ENCODE measurements at places on chromosomes 6 and 20.

GRCh38 chr6:109336221-109336961 lies 45.9 kb downstream of the CD164 start:
- DNase-seq: no peak

GRCh38 chr6:82915666-82916065 lies 150.0 kb downstream of the UBE3D start:
- DNase-seq: no peak

GRCh38 chr6:142871910-142872331 lies 73.1 kb downstream of the HIVEP2 start:
- no peak for DNase-seq

GRCh38 chr6:97222903-97223302 lies 60.1 kb downstream of the MMS22L start:
- no peak for DNase-seq

- DNase-seq: no peak
Measured at GRCh38 chr20:12482661-12483060, 526.1 kb upstream of the SPTLC3 start.

- no peak for DNase-seq
Measured at GRCh38 chr6:16711546-16712254, 49.6 kb downstream of the ATXN1 start.

DNA sequence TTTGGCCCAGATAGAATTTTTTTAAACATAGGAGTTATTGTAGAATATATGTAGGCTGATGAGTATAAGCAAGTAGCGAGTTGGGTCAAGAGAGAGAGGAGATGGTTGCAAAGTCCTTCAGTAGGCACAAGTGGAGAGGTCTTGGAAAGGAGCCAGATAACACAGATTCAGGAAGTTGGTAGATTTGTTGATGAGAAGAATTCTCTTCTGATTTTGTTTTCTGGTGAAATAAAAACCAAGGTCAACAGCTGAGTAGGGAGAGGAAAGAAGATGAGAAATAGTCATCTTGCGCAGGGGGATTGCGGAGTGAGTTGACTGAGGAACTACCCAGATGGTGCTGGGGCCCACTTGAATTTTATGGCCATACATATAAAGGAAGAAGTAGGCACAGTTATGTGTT lies 17.4 kb upstream of the CD83 start:
- DNase-seq: no peak

DNA sequence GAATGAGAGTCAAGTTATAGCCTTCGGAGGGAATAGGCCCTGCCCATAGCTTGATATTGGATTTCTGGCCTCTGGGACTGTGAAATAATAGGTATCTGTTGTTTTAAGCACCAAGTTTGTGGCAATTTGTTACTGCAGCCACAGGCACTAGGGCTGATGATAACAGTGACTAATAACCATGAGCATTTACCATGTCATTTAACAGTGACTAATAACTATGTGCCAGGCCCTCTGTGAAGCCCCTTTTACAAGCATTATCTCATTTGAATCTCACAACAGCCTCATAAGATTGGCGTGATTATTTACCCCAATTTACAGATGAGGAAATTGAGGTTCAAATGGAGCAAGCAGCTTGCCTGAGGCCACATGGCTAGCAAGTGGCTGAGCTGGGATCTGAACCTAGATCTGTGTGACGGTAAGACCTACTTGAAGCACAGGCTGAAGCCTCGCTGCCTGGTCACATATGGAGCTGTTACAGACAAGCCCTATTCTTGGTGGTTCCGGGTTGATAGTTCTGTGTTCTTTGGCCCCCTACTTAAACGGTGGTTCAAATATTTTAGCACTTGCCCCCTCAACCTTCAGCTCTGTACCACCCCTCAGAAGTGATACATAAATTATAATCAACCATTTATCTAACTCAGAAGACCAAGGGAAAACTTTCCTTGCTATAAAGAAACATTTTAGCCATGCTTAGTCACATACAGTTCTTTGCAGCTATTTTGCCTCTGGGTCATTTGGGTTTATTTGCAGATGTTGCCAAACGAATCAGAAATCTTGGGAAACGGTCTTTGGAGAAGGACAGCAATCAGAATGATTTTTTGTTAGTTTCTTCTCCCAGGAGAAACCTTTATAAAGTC lies 98.3 kb downstream of the ELOVL5 start:
- DNase-seq: no peak

DNA sequence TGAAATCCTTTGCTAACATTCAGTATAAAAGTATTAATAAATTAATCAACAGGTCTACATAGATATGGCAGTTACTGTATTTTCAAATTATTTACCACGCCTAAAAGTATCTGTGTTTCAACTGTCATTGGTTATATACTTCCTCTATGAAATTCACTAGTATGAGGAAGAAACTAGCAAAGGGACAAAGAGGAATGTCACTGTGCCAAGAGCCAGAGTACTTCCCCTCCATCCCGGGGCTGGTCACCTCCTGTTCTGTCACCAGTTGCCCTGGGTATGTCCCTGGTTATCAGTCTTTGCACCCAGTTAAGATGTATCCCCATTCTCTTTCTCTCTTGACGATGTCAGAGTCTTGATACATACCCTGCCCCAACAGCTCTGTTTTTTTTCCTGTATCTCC lies 476.8 kb upstream of the SOX4 start:
- no peak for DNase-seq

GRCh38 chr6:87687296-87687695 lies 14.7 kb downstream of the AKIRIN2 start:
- no peak for DNase-seq

DNA sequence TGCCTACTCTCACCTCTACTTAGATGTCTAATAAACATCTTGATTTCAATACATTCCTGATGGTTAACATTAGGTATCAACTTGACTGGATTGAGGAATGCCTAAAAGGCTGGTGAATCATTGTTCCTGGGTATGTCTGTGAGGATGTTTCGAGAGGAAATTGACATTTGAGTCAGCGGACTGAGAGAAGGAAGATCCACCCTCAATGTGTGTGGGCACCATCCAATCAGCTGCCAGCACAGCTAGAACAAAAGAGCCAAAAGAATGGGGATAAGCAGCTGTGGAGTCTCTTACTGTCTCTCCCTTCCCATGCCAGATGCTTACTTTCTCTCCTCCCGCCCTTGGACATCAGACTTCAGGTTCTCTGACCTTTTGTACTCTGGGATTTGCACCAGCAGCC lies 128.6 kb upstream of the HS3ST5 start:
- DNase-seq: no peak

GRCh38 chr6:128848212-128848935 lies 34.6 kb upstream of the LAMA2 start:
- no peak for DNase-seq

DNA sequence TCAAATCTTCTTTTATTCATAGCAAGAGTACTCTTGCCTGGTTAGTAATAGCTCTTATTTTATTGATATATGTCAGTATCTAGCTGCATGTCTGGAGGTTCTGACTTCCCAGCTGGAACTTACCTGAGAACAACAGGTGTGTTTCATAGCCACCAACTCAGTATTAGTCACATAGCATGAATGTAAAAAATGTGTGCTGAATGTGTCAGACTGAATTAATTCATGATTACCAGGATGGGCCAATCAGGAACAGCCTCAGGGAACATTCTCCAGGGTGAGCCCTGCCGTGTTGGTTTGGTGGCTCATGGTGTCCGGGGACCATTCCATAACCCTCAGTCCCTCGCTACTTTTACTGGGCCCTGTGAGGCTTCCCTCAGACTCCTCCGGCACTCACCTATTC lies 99.7 kb downstream of the TULP4 start:
- no peak for DNase-seq

- no peak for DNase-seq
Measured at GRCh38 chr6:105116150-105116549, 63.7 kb downstream of the POPDC3 start.

- DNase-seq: no peak
Measured at GRCh38 chr6:39363280-39363679, 40.8 kb upstream of the KCNK16 start.

DNA sequence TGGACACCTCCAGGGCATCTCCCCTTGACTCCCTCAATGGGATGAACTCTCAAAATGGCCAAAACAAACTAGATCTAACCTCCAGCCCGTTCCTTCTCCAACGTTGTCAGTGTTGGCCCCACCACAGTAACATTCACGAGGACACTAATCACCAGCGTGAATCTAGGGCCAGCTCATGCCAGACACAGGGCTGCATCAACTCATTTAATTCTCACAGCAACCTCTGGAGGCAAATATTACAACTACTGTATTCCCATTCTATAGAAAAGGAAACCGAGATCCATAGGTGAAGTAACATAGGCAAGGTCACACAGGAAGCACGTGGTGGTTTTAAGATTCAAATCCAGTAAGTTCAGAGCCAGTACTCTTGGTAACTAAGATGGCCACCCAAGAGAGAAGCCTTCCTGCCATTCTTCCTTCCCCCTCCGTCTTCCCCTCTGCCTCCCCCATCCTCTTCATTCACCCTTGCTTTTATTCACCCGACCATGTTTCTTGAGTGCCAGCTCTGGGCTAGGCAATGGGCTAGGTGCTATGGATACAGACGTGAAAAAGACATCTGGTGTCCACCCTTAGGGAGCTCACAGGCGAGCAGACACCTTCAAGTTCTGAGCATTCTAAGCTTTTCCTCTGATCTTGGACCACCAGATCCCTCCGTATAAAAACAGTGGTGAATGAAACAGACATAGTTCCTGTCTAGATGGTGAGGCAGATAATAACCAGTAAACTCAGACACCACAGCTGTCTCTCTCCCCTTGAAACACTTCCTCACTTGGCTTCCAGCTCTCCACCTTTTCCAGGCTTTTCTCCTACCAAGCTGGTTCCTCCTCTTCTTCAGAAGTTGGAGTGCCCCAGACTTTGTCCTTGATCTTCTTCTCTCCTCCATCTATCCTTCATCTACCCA lies 9.6 kb downstream of the CCM2L start:
- DNase-seq: no peak

- no peak for DNase-seq
Measured at GRCh38 chr6:113356139-113356538, 501.0 kb upstream of the MARCKS start.

DNA sequence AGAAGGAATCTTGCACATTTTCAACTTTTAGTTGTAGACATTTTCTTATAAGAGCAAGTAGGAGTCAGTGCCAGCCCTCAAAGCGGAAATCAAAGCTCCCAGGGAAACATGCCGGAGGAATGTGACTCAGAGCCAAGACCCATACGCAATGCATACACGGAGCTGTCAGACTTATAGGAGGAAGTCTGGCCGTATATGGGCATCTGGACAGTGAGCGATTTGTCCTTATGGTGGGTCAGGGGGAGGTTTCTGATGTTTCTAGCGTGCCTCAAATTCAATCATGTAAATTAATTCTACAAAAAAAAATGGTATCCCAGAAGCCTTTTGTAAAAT lies 3.6 kb upstream of the CCN2 start:
- DNase-seq: peak; percentile 80

DNA sequence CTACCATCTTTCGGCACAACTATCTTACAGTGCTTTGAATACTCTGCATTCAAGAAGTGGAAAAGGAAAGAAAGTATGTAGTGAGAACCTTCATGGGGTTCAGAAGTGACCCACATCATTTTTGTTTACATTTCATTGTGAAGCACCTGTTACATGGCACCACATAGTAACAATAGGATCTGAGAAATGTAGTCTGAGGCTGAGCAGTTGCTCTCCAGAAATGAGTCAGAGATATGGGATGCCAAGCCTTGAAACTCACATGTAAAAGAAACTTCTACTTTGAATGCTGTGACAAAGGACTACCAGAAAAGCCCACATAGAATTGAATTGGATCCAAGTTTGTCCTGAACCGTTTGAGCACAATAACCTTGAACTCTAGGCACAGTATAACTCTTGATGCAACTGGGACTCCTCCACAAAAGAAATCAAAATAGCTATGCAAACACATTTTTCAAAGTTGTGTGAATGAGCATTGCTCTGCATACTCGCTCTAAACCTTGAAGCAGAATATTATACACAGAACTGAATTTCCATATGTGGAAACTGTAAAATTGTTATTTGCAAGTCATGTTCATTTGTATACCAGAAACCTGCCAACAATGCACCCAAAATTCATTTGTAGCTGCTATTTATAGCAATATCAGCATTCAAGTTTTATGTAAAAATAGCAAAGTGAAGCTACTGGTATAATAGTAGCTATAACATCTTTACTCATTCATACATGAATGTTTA lies 400.9 kb upstream of the POU3F2 start:
- DNase-seq: no peak

DNA sequence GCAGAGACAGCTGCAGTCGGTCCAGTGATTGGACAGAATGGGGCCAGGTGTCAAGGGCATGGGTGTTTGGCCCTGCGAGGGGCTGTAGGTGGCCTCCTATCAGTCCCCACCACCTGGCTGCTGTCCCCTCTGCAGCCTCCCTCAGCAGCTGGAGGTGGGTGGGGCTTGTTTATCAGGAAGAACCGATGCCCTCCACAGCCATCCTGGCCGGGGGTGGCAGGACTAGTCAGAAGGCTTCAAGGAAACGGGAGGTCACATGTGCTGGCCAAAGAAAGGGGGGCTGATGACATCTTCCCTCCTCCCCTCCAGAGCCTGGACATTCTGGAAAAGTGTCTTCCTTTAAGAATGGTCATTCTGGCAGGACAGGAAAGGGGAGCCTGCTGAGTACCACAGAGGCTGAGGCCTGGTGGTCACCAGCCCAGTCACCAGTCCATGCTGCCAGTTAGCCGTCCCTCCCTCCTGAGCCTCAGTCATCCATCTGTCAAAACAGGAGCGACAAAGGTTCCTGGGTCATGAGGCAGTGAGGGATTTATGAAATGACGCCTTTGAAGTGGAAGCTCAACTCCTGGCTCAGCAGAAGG lies 4.1 kb downstream of the FAM210B start:
- no peak for DNase-seq

DNA sequence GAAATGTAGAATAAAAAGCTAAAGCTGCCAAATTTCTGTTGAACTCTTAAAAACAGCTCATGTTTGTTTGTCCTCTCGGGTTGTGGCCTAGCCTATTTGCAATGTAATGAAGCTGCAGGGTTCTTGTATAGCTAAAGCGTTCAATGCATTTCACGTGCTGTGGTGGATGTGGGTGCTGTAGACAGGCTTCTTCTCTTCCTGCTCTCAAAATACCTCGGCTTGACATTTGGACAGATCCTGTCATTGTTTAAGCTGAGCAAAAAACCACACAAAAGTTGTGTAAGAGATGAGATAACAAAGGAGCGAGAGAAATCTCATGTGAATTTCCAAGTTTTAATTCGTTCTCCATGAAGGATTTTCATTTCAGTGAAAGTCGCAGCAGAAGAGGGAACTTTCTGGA lies 196.3 kb upstream of the UST start:
- no peak for DNase-seq

DNA sequence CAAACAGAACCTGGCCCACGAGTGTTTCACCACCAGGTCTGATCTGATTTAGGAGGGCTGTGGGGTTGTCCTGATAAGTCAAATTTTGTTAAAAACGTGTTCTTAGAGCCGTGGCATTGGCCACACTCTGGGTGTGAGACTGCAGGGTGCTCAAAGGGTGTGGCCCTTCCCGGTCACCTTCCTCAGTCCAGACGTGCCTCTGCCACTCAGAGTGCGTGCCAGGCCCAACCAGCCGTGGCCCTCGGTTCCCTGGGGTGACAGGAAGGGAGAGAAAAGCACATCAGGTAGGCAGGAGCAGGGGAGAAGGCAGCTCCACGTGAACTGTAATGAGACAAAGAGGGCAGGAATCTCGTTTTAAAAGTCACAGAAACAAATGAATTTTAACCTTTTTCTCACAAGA lies 115.4 kb downstream of the FAM120B start:
- DNase-seq: no peak

GRCh38 chr6:70725817-70726415 lies 58.2 kb downstream of the SMAP1 start:
- no peak for DNase-seq

All from right renal pelvis (tissue), 4 donors.